Activated T-helper 1 cell treated with anti-CD3 and anti-CD28 coated beads, Interleukin-12 subunit alpha, Interleukin-12 subunit beta, Interleukin-2, Interleukin-4 antibody, amounts not matched to agents 30 ng/mL and 10 ng/mL and 1 ng/mL, durations not matched to agents 14 hours and 24 hours and 36 hours (primary cell): ENCODE measurements at places on chromosomes 13 and 19.

- DNase-seq, result no peak
These were observed 251.5 kb downstream of the ABCC4 start for GRCh38 chr13:95049772-95050171.

- no peak for DNase-seq
These were observed 776 bp downstream of the DNAJC3 start for GRCh38 chr13:95677564-95678266.

GRCh38 chr13:43422116-43422515, 364.7 kb downstream of the ENOX1 start:
- no peak for DNase-seq

DNA sequence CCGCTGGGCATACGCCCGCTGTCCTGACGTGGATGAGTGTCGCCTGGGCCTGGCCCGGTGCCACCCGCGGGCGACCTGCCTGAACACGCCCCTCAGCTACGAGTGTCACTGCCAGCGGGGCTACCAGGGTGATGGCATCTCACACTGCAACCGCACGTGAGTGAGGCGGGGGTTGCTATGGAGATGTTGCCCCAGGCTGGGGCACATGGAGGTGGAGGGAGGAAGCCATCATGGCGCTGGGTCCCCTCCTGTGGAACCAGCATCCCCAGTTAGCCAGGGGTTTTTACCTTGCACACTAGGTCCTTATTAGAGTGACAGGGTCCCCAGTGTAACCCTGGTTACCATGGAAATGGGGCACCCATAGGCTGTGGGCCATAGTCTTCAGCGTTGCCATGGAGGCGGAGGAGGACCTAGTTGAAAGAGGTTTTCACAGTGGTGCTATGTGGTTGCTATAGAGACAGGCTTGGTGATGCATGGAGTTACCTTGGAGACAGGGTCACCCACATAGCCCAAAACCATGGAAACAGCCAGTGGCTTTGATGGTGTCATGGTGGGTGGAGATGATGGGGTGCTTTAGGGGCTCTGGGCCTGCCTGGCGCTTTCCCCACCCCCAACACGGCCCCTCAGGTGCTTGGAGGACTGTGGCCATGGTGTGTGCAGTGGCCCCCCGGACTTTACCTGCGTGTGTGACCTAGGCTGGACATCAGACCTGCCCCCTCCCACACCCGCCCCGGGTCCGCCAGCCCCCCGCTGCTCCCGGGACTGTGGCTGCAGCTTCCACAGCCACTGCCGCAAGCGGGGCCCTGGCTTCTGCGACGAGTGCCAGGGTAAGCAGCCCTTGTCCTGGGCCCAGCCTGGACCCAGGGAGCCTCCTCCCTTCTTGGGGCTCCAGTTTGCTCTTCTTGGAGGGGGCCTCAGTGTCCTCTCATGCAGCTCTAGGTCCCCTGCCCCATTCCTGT, 27.1 kb downstream of the MEGF8 start:
- DNase-seq, result no peak

DNA sequence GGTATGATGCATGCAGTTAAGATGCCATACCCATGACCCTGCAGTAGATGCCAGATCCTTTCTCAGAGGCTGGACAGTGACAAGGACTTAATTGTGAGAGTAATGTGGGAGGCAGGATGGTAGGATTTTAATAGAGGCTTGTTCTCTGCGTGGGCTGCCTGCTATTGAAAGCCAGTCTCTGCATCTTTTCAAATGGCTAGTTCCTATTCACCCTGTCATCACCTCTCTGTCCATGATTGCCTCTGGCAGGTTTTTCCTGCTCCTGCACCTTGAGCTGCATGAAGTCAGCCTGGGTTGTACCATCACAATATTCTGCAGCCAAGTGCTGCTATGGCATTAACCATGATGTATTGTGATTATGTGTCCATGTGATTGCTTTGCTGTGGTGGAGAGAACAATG, 440.5 kb downstream of the ITGBL1 start:
- no peak for DNase-seq

DNA sequence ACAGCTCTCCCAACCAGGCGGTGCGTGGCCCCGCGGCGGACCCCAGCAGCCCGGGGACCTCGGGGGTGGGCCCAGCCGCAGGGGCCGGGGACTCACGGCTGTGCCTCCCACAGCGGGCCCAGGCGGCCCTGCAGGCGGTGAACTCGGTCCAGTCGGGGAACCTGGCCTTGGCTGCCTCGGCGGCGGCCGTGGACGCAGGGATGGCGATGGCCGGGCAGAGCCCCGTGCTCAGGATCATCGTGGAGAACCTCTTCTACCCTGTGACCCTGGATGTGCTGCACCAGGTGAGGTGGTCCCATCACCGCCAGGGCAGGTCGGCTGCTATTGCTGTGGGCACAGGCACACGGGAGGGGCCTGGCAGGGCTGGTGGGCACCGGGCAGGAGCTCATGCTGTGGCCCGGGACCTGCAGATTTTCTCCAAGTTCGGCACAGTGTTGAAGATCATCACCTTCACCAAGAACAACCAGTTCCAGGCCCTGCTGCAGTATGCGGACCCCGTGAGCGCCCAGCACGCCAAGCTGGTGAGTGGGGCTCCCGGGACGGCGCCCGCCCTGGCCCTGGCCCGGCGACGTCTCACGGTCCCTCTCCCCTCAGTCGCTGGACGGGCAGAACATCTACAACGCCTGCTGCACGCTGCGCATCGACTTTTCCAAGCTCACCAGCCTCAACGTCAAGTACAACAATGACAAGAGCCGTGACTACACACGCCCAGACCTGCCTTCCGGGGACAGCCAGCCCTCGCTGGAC, 7.3 kb downstream of the PTBP1 start:
- DNase-seq, result no peak

DNA sequence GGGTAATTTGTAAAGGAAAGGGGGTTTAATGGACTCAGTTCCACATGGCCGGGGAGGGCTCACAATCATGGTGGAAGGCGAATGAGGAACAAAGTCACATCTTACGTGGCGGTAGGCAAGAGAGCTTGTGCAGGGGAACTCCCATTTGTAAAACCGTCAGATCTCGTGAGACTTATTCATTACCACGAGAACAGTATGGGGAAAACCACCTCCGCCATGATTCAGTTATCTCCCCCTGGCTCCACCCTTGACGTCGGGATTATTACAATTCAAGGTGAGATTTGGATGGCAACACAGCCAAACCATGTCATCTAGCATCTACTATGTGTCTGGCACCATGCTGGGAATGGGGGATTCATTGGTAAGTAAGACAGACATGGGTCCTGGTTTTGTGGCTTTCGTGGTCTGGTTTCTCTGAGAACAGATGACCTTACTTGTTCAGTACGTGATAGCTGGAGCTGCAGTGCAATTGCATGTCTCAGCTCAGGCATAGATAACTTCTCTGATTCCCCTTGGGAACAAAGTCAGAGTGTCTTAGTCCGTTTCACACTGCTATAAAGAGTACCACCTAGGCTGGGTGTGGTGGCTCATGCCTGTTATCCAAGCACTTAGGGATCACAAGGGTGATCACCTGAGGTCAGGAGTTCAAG, 8.3 kb downstream of the ZNF554 start:
- no peak for DNase-seq

GRCh38 chr19:14654786-14655560, 19.7 kb downstream of the ADGRE3 start:
- DNase-seq, result no peak

GRCh38 chr13:33193428-33193974, 92.1 kb downstream of the STARD13 start:
- no peak for DNase-seq

GRCh38 chr13:50456111-50456510, 387.4 kb downstream of the DLEU7 start:
- no peak for DNase-seq

GRCh38 chr13:108508263-108508662, 121.1 kb upstream of the MYO16 start:
- no peak for DNase-seq

- no peak for DNase-seq
These were observed 50.8 kb downstream of the TSSK6 start for GRCh38 chr19:19464339-19465098.

DNA sequence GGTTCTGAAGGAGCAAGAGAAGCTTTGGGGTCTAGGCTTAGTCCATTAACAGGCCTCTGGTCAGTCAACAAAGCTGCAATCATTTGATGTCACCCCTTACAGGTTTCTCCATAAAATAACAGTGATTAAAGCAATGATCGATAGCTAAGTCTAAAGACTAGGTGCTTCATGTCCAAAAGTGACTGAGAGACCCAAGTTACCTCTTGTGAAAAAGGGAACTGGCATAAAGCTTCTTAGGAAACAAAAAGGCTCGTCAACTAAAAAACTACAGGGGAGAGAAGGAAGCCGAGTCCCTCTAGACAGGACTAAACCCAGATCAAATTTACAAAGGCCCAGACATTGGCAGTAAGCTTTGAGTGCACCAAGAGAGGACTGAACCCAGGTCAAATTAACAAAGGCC, 2.2 kb downstream of the DCUN1D2 start:
- no peak for DNase-seq

GRCh38 chr13:45303866-45304265, 37.1 kb downstream of the TPT1 start:
- no peak for DNase-seq
